A549 treated with dexamethasone at 1 μM for 4 hours (cell line): ENCODE measurements at places on chromosomes 12 and 14. TPM values are rescaled to one million over a fixed set of nuclear protein-coding genes. Genes with fewer than 3 reads are reported as not detected.

DDX23 gene
- total RNA-seq = 67.5 to 84.0 TPM (median 80.1 TPM) in 5 replicates

MLF2 gene
- total RNA-seq = 252 to 307 TPM (median 297 TPM) in 5 replicates

TEX22 gene
- total RNA-seq = 0.06 to 0.48 TPM (median 0.22 TPM) in 5 replicates

RERG gene
- 0.17 to 0.31 TPM (median 0.27 TPM) in 5 replicates for total RNA-seq
